ENCODE measurements at places on chromosomes 16 and 17. TPM values are rescaled to one million over a fixed set of nuclear protein-coding genes. Genes with fewer than 3 reads are reported as not detected.

Gene CAPNS2
- 1.4 TPM for total RNA-seq

Gene CYBA
- total RNA-seq: 233 TPM

Gene KRT17
- total RNA-seq: 1.9 TPM

Gene CCT6B
- total RNA-seq: 1.5 TPM

Gene ANKS4B
- not detected for total RNA-seq

Gene CRISPLD2
- total RNA-seq: 12.9 TPM

Gene GCGR
- 1.6 TPM for total RNA-seq

Gene RCVRN
- not detected for total RNA-seq

Gene TEKT3
- total RNA-seq: not detected

Gene AOC3
- total RNA-seq: 0.21 TPM

Gene ODAD4
- 0.69 TPM for total RNA-seq

Gene RPTOR
- 58.0 TPM for total RNA-seq

Gene NEURL4
- 58.9 TPM for total RNA-seq

Gene SLC16A13
- total RNA-seq: 13.1 TPM

Gene PRR15L
- total RNA-seq: 0.18 TPM

Gene CPD
- total RNA-seq: 93.0 TPM

Gene SCNN1G
- 3.4 TPM for total RNA-seq

Gene OTOA
- total RNA-seq: not detected

Gene MT1E
- total RNA-seq: 170 TPM

Gene CES3
- not detected for total RNA-seq

Gene LPO
- not detected for total RNA-seq

Gene CBFA2T3
- 13.7 TPM for total RNA-seq

Gene CDRT15
- total RNA-seq: not detected

Gene NATD1
- 2.8 TPM for total RNA-seq

Gene LCMT1
- total RNA-seq: 44.2 TPM

Gene ADAM11
- total RNA-seq: 3.5 TPM

Gene COX6A2
- total RNA-seq: not detected

Gene CHTF18
- total RNA-seq: 118 TPM

Gene SLC9A5
- total RNA-seq: 1.7 TPM

Gene KRTAP4-5
- not detected for total RNA-seq

Gene DPEP3
- total RNA-seq: not detected

Gene OR1A1
- not detected for total RNA-seq

Gene TP53TG3F
- 0.54 TPM for total RNA-seq

Gene MAPT
- total RNA-seq: 0.59 TPM

Measured in Panc1 (cell line).